ENCODE measurements at places on chromosomes 4 and X.
A peak's percentile ranks its signal among the peaks of the same experiment; 100 is the strongest.

DNA sequence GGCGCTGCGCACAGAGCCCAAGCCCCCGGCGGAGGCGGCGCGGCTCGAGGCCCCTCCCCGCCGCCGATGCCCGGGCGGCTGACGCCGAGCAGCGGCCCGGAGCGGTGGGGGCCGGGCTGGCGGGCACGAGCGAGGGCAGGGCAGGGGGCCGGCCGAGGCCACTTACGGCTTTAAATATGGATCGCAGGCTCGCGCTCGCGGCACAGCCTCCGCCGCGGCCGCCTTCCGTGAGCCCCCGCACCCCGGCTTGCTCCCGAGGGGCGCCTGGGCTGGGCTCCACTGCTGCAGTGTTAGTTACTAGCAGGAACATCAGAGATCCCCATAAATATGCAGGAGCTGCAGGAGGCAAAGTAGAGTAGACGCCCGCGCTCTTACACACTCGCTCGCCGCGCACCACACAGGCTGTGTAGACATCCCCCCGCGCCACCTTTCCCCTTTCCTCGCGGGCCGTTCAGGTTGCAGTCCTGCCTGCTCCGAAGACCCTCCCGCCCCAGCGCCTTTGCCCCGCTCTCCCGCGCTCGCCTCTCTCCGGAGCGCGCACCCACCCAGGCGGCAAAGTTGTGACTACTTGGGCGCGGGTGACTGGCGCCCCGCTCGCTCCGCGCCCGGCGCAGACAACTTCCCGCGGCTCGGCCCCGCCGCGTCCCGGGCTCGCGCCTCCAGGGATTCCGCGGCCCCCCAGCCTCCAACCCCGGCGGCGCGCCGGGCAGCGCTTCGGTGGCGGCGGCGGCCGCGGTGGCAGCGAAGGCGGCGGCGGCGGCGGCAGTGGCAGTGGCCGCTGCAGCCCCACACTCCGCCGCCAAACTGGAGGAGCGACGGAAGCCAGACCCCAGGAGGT lies 152.0 kb upstream of the SLC4A4 start:
- DNase-seq = peak; percentile 49

GRCh38 chrX:105461016-105461415 lies 240.5 kb upstream of the TEX13A start:
- no peak for DNase-seq

- DNase-seq = peak; percentile 49
Measured at GRCh38 chrX:1239681-1240142, 27.3 kb upstream of the CRLF2 start.

DNA sequence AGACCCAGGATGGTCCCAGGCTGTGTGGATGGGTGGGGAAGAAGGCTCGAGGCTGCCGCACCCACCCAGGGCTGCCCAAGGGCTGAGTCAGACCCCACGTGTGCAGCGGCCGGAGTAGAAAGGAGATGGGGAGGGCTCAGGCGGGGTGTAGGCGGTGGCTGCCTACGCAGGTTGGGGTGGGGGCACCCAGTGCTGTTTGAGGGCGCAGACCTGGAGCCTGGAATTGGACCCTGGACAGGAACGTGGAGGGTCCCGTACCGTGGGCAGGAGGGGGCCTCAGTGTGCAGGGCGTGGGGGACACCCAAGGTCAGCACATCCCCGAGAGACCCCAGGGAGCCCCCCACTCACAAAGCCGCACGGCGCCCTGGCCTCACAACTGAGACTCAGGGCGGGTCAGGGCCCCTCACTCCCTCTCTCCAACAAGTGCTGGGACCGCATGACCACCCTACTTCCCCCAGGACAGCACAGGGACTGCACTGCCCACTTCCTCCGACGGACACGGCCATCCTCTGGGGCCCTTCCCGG lies 79.9 kb downstream of the FAM53A start:
- no peak for DNase-seq

DNA sequence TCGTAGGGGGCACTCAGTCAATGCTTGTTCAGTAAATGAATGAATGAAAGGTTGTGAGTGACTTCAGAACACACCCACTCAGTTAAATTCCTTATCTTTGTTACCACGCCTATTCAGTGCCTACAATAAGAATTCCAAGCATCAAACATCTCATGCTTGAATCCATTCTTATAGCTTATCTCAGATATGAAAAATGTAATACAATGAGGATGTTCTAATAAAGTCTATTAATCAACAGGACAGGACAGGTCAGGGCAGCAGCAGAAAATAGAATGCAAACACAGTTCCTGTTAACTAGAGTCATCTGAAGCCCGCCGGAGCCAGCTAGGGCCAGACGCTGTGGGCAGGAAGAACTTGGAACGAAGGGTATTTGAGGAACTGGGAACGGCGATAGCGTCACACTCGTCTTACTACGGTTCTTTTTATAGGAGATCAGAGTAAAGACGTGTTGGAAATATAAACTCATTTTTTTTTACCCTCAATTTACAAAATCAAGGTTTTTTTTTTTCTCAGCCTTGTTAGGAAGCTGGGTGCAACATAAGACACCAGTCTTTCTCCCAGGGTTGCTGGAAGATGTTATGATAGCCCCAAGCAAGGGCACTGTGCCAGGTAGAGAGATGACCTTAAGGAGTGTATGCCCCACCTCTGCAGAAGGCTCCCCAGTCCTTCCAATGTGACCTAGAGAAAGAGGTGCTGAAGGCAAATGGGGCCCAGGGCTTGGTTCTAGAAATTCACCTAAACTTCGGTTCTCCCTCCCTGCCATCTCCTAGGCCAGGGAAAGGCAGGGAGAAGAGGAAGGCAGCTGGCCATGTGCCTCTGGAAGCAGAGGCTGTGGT lies 48.3 kb downstream of the SEL1L3 start:
- no peak for DNase-seq

- no peak for DNase-seq
Measured at GRCh38 chr4:41268721-41269517, 12.2 kb downstream of the UCHL1 start.

GRCh38 chr4:87540146-87541058 lies 11.2 kb upstream of the SPARCL1 start:
- DNase-seq = no peak

DNA sequence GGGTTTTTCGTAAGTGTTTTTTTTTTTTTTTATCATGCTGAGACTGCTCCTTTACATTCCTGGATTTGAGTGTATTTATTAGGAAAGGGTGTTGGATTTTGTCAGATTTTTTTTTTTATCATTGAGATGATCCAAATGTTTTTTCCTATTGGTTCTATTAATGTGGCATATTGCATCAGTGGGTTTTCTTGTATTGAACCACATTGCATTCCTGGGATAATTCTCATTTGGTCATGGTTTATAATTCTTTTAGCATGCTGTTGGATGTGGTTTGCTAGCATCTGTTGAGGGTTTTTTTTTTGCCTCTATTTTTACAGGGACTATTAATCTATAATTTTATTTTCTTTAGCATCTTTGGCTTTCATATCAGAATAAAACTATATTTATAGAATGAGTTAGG lies 28.8 kb downstream of the COL4A5 start:
- DNase-seq = no peak

GRCh38 chr4:81021142-81021944 lies 9.2 kb upstream of the BMP3 start:
- no peak for DNase-seq

DNA sequence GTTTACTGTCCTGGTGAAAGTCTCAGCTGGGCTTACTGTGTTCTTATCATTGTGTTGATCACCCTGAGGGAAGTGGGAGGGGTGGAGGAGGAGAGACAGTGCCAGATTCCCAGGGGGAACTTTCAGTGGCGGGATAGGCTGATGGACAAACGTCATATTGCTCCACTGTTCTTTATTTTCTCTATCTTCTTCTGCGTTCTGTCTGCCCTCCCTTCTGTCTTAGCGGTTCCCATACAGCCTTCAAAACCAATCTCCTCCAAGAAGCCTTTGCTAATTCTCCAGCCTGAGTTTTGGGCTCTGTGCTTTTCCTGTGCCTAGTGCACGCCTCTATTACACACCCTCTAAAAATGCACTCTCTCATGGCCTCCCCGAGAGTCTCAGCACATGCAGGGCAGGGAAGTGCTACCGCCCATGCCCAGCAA lies 448.7 kb upstream of the FAT1 start:
- no peak for DNase-seq

- no peak for DNase-seq
Measured at GRCh38 chrX:71556036-71556435, 22.2 kb upstream of the GCNA start.

- no peak for DNase-seq
Measured at GRCh38 chr4:41391271-41391670, 134.5 kb downstream of the UCHL1 start.

DNA sequence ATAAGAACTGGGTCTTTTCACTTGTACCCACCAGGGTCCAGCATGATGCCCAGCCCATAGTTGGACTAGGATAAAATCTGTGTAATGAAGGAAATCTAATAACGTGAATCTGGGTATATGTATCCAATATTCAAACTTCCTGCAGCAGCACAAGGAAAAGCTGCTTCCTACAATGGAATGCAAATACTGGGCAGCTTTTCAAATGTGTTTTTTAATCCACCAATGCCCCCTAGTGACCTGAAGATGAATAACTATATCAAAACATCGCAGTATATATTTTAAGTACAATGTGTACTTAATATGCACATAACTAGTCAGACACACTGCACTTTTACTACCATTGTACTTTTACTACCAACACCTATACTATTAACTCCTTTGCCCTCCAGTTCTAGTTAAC lies 5.3 kb downstream of the APOO start:
- peak; percentile 58 for DNase-seq

GRCh38 chr4:16088601-16089000 lies 4.8 kb upstream of the PROM1 start:
- no peak for DNase-seq

- DNase-seq = no peak
Measured at GRCh38 chr4:59200992-59201391, 1999.1 kb upstream of the ADGRL3 start.

- DNase-seq = no peak
Measured at GRCh38 chr4:139875411-139875825, 209.8 kb downstream of the MGST2 start.

DNA sequence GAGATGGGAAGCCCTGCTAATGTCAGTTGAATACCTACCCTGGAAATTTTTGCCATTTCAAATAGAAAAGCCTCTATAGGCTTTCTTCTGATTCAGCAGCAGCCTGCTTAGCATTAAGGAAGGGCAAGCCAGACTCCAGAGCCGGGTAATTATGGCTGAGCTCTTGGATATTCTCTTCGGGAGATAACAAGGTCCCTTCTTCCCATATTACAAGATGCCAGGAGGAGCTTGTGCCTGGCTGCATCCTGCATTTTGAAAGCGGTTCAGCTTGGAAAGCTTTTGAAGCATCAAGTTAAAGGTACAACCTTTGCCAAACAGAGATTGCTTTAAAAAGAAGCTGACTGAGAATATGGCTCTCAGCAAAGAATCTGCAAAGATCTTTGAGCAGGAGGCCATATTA lies 399.6 kb upstream of the RPS6KA3 start:
- no peak for DNase-seq

GRCh38 chr4:71303850-71304249 lies 35.0 kb upstream of the SLC4A4 start:
- no peak for DNase-seq

- no peak for DNase-seq
Measured at GRCh38 chr4:93743022-93743421, 85.5 kb upstream of the ATOH1 start.

GRCh38 chr4:6191448-6192130 lies 8.8 kb downstream of the JAKMIP1 start:
- no peak for DNase-seq

DNA sequence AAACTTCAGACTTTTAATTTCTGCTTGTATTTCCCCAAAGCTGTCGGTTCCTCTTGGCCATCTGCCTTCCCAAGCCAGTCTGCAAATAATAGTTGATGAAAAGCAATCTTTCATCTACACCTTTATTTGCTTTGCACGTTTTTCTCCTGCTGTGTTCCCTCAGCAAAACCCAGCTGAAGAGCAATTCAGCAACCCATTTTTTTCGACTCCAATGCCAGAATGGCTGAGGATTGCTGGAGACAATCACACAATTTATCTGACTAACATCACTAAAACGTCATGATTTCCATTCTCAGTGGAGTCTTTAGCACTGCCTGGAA lies 94.3 kb downstream of the GPRIN3 start:
- DNase-seq = no peak

- DNase-seq = no peak
Measured at GRCh38 chrX:11600578-11600977, 65.1 kb downstream of the ARHGAP6 start.

GRCh38 chr4:122716825-122717448 lies 15.6 kb upstream of the BBS12 start:
- DNase-seq = peak; percentile 57

DNA sequence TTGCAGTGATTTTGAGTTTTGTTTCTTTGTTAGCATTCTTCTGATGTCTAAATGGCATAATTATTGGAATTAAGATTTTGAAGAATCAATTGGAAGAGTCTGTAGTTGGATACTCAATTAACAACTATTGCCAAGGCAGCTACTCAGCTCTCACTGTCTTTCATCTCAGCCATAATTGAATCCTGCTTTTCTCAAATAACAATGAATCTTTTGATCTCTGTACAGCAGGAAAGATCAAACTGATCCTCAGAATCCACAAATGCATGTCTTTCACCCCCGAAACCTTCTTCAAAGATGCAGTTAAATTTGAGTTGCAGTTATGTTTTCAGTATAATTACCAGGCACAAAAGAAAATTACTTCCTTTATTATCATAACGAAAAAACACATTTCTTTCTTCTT lies 86.2 kb downstream of the MAD2L1 start:
- DNase-seq = no peak

DNA sequence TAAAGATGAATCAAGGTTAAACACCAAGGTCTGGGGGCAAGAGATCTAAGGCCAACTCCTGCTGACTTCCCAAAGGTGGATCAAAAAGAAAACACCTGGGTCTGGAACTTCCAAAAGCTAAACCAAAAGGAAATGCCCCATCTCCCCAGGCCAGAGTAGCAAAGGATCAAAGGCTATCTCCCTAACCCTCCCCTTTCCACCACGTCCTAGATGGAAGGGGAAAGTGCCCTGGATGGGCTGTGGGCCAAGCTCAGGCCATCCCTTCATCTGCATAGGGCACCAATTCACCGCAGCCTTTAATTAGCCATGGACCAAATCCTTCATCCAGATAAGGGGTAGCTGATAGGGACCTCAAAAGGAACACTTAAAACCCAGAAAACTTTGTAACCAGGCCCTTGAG lies 100.2 kb downstream of the WDFY3 start:
- DNase-seq = no peak

DNA sequence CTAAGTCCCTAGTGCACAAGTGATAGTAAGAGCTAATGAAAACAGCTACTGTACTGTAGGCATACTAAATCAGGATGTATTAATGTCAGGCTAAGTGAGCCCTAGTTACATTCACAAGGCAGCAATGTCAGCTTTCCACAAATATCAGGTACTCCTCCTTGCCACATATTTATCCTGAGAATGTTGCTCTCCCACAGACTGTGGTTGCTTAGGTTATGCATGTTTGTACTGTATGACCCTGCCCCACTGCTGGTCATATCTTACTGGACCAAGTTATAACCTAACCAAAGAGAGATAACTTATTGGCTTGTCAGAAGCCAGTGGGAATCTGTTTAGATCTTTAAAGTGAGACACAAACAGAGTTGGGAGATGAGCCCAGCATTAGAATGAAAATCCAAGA lies 241.0 kb downstream of the SLC39A8 start:
- DNase-seq = no peak

DNA sequence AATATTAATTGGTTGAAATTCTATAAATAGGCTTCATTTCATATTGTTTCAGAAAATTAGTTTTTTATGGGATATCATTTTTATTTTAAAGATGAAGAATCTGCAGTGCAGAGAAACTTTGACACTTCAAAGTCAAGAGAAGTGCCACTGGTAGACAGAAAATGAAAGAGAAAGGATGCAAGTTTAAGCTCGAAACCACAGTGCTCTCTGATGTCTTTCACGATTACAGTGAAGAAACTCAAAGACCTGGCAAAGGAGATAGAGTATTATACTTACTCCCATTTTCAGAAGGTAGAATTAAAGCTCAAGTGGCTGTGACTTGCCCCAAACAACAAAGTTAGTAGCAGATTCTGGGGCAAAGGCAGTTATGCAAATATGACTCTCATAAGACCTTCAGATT lies 745.4 kb downstream of the TECRL start:
- no peak for DNase-seq
